Memory B cell (primary cell): ENCODE measurements at places on chromosomes 7 and 10.

DNA sequence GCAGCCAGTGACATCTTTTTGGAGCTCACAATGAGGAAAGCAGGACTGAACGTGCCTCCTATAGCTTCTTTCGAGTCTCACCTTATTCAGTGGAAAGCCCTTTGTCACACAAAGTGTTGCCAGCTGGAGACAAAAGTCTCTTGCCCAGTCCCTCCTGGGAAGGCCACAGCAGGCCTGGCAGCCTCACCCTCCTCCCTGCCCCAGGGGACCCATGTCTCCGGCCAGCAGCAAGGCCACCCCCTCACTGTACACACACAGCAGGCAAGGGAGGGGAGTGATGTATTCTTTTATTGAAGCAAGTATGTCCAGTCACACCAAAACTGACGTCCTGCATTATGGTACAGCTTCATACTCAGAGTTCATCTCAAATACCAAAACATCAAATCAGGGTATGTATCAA is 56.0 kb downstream of the CSGALNACT2 start:
- no peaks in the 10 kb centered on the region for H3K27me3 ChIP-seq
- no peak for DNase-seq
- H3K27ac ChIP-seq = no peak overlapping the region
- H3K36me3 ChIP-seq = peaks cover 2% of the 10 kb centered on the region
- H3K4me3 ChIP-seq = no peak overlapping the region
- no peaks in the 10 kb centered on the region for H3K4me1 ChIP-seq

DNA sequence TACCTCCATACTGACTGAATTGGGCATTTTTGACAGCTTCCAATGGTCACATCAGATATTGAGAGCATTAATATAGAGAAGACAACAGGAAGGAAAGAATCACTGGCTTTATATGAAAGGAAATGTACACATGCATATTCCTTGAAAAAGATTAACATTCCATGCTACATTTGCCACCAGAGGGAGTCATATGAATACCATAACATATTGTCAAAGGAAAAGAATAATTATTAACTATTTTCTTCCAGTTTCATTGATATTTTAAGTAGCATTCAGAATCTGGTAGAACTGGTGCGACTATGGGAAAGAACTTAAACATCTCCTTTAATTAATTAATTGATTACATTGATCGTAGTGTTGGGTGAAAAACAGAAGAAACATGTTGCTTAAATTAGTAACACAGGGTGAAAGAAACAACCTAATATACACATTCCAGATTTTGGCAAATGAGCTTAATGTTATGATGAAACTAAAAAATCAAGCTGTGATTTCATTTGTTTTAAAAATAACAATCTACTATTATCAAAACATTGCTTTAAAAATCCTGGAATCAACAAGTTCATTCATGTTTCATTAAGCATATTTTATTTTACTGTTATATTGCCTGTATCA is 71.5 kb downstream of the GPR85 start:
- H3K27ac ChIP-seq = no peak overlapping the region
- H3K36me3 ChIP-seq = peaks cover 9% of the 10 kb centered on the region
- no peak for DNase-seq
- no peaks in the 10 kb centered on the region for H3K27me3 ChIP-seq
- peaks cover under 1% of the 10 kb centered on the region for H3K4me1 ChIP-seq
- no peak overlapping the region for H3K4me3 ChIP-seq

GRCh38 chr7:66869660-66870450 is 51.2 kb upstream of the TMEM248 start:
- DNase-seq = no peak
- peaks cover 22% of the 10 kb centered on the region for H3K36me3 ChIP-seq
- no peaks in the 10 kb centered on the region for H3K27me3 ChIP-seq
- no peak overlapping the region for H3K4me3 ChIP-seq
- no peak overlapping the region for H3K27ac ChIP-seq

GRCh38 chr7:23062452-23062851 is 43.1 kb upstream of the KLHL7 start:
- H3K4me1 ChIP-seq = no peaks in the 10 kb centered on the region
- peaks cover 6% of the 10 kb centered on the region for H3K27me3 ChIP-seq
- no peak for DNase-seq
- H3K36me3 ChIP-seq = no peaks in the 10 kb centered on the region
- H3K4me3 ChIP-seq = no peak overlapping the region
- no peak overlapping the region for H3K27ac ChIP-seq

DNA sequence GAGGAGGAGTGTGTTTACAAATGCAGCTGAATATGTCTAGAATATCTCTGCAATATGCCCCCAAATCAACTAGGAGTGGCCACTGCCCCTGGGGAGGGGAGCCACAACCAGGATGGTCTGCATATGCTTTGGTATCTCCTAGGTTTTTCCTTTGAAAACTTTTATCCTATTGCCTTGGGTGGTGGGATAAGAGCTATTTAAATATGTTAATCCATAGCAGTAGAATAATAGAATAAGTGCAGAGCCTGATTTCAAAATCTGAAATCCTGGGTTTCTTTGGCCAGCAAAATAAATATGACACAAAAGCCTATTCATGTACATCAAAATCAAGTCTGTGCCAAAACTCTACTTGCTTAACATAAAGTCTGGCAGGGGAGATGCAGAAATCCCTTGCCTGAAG is 79.6 kb upstream of the FGFR2 start:
- H3K36me3 ChIP-seq = no peaks in the 10 kb centered on the region
- H3K4me1 ChIP-seq = no peaks in the 10 kb centered on the region
- H3K27ac ChIP-seq = no peak overlapping the region
- no peak for DNase-seq

DNA sequence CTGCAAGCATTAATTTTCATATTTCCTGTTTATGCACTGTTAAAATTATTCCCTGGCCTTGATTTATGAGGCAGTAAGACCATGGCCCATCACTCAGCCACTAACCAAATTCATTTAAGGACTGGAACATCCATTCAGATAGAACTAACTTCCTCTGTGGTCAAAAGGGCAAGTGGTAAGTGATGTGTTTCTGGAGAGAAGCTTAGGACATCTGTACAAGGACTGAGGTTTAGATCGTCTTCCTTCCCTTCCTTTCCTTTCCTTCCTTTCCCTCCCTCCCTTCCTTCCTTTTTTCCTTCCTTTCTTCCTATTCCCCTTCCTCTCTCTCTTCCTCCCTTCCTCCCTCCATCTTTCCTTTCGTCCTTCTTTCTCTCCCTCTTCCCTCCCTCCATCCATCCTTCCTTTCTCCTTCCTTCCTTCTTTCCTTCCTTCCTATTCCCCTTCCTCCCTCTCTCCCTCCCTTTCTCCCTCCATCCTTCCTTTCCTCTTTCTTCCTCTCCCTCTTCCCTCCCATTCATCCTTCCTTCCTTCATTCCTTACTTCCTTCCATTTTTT is 1019.4 kb downstream of the TYW1 start:
- H3K27me3 ChIP-seq = peaks cover 2% of the 10 kb centered on the region
- no peak for DNase-seq
- H3K36me3 ChIP-seq = no peaks in the 10 kb centered on the region
- H3K4me1 ChIP-seq = no peaks in the 10 kb centered on the region
- no peak overlapping the region for H3K27ac ChIP-seq

GRCh38 chr7:87173471-87173870 is 21.2 kb downstream of the DMTF1 start:
- H3K4me3 ChIP-seq = no peak overlapping the region
- no peaks in the 10 kb centered on the region for H3K27me3 ChIP-seq
- peak overlapping the region; percentile 81 for H3K27ac ChIP-seq

GRCh38 chr10:75191821-75192568 is 18.6 kb upstream of the VDAC2 start:
- H3K27ac ChIP-seq = no peak overlapping the region
- DNase-seq = no peak
- H3K27me3 ChIP-seq = no peaks in the 10 kb centered on the region
- no peak overlapping the region for H3K4me3 ChIP-seq
- peaks cover 2% of the 10 kb centered on the region for H3K4me1 ChIP-seq

DNA sequence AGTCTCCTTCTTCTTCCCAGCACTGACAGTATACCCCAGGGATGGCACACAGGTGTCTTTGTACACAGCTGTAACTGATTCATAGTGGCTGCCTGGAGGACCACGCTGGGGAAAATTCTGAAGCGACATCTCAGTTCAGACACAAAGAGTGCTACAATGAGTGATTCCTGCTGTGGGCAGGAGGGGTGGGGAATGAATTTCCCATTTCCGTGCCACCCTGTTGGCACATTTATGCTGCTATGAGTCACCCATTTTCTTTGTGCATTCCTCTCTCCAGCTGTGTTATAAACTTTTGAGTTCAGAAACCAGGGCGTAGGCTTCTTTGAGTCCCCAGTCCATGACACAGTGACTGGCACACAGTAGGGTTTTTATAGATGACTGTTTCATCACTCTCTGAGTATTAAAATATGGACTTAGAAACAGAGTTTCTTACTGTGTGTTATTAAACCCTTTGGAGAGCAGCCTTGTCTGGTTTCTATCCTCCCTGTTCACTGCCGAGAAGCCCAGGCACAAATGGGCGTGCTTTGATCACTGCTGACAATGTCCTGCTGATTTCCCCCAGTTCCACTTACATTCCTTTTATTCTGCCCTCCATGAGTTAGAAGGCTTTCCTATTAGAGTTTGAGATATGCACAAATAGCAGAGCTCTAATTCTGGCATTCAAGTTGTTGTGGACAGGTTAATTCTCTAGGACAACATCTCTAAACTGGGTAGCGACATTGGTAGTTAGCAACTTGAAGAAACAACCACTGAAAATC is 24.0 kb upstream of the NPS start:
- H3K27ac ChIP-seq = no peak overlapping the region
- no peaks in the 10 kb centered on the region for H3K36me3 ChIP-seq
- no peak overlapping the region for H3K4me3 ChIP-seq
- no peaks in the 10 kb centered on the region for H3K27me3 ChIP-seq

DNA sequence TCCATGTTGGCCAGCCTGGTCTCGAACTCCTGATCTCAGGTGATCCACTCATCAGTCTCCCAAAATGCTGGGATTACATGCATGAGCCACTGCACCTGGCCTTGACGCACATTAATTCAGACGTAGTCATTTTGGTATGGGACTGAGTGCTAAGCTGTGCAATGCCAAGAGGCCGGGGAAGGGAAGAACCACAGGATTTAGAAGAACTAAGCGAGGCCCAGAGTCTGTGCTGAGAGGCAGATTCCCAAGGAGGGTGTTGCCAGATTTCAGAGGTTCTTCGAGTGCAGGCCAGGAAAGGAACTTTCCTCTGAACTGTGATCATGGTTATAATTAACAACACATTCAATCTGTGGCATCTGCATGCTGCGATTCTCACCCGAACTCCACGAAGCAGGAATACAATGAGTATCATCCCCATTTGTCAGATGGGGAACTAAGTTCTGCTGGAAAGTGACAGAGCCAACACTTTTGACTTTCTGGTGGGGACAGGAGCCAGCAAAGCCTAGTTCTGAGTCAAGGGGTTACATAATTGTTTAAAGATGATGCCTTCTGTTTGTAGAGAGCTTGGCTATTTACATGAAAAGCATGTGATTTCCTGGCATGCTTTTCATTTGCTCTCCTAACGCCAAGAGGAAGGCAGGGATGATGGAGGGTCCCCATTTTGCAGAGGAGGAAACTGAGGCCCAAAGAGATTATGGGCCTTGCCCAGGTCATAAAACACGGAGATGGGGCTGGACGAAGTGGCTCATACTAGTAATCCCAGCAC is 6.2 kb upstream of the ZAN start:
- no peak overlapping the region for H3K27ac ChIP-seq
- no peak overlapping the region for H3K4me3 ChIP-seq
- no peak for DNase-seq
- peaks cover 15% of the 10 kb centered on the region for H3K27me3 ChIP-seq
- peaks cover 3% of the 10 kb centered on the region for H3K4me1 ChIP-seq

DNA sequence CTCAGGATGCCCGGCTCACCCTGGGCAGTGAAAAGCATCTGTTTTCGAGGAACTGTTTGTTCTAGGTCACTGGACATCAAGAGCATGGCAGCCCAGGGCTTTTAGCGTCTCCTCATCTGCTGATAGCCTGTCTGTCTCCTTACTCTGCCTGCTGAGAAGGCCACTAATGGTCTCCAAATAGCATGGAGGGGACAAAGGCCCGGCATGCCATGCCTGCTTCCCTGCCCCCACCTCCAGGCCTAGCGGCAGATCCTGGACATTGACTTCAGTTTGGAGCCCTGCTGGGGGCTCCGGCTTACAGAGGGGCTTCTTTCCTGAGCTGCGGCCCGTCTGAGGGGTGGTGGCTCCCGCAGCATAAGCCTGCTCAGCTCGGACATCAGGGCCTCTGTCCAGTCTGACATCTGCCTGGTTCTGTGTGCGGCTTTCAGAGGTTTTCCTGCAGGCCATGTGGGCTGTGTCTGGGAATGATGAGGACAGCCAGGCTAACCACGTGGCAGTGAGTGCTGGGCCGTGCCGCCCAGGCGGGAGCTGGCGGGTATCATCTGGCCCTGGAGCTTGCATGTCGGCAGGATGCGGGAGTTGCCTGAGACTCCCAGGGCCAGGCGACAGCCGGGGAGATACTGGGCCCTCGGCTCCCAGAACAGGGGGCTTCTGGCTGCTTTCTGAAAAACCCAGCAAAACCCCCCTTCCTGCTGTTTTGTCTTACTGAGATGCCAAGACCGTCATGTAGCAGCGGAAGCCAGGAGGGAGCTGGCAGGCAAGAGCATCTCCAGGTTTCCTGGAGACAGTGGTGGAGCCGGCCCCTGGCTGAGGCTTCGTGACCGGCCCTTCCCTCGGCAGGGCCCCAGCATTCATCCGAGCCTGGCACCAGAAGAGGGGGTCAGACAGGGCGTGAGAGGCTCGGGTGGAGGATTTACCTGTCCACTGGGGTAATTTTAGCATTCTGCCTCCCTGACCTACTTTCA is 9.2 kb downstream of the PFKFB3 start:
- peaks cover 13% of the 10 kb centered on the region for H3K4me1 ChIP-seq
- DNase-seq = no peak
- no peak overlapping the region for H3K27ac ChIP-seq

GRCh38 chr10:49179699-49180443 is 8.3 kb downstream of the TMEM273 start:
- peaks cover 2% of the 10 kb centered on the region for H3K36me3 ChIP-seq
- peak overlapping the region; percentile 90 for H3K27ac ChIP-seq
- no peaks in the 10 kb centered on the region for H3K27me3 ChIP-seq
- peak overlapping the region; percentile 21 for H3K4me3 ChIP-seq
- no peak for DNase-seq

- H3K36me3 ChIP-seq = no peaks in the 10 kb centered on the region
- no peak overlapping the region for H3K4me3 ChIP-seq
- no peak for DNase-seq
- no peak overlapping the region for H3K27ac ChIP-seq
- H3K27me3 ChIP-seq = no peaks in the 10 kb centered on the region
These were observed 61.6 kb downstream of the TCERG1L start for GRCh38 chr10:131249955-131250344.
